CD4-positive, alpha-beta T cell treated with Interleukin-10 for 1 hour (primary cell): ENCODE measurements at places on chromosomes 7 and 10.

GRCh38 chr10:87873656-87874055 lies 10.2 kb downstream of the PTEN start:
- DNase-seq = no peak

GRCh38 chr7:130361681-130362080 lies 17.1 kb downstream of the CPA5 start:
- no peak for DNase-seq

DNA sequence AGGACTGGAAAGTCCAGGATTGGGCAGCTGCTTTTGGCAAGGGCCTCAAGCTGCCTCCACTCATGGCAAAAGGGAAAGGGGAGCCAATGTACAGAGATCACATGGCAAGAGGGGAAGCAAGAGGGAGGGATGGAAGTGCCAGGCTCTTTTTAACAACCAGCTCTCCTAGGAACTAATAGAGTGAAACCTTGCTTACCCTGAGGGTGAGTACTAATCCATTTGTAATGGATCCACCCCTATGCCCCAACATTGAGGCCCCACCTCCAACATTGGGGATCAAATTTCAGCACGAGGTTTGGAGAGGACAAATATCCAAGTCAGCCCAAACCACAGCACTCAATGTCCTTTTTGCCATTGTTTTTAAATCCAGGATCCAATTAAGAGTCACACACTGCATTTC lies 12.5 kb downstream of the HABP2 start:
- no peak for DNase-seq

- no peak for DNase-seq
Observed at GRCh38 chr10:4337563-4337962, 488.4 kb upstream of the AKR1E2 start.

DNA sequence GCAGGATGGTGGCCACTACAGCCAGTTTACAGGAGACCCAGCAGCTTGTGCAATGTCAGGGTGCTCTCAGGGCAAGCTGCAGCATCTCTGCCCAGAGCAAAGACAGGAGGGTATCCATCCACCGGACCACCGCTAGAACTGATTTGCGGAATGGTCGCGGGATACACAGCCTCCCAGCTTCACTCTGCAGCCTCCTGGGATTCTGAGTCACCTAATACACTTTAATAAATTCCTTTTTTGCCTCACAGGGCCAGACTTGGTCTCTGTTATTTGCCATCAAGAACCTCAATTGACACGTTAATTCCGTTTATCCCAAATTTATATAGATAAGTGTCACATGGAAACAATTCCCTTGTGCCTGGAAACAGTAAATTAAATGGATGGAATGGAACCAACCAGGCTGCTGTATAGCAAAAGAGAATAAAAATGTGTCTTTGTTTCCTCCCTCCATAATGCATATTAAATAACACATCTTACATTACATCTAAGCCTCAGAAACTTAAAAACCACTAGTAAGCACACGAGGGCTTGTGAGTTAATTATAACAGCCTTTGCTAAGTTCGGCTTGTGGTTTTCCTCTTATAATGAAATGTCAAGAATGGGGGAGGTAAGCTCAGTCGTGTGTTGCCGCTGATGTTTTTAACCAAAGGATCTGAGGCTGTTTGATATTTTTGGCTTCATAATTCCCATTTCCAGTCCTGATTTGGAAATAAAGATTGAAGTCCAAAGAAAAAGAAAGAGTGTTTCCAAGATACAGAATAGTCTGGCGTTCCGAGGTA lies 52.1 kb downstream of the ADRB1 start:
- peak; percentile 15 for DNase-seq

DNA sequence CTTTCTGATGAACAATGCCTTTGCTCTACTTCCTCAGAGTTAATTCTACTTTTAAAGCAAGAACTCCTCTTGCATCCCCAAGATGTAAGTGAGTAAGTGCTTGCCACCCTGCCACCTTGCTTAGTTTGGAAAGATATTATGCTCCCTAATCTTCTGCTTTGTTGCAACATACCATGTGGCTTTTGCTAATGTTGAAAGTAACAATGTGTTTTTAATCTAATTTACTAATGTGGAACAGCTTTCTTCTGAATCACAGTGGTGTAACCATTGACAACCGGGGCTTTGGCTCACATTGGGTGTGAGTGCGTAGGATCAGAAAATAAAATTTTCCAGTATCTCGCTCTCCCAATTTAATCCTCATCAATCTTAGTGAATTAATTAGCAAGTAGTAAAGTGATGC lies 254.1 kb upstream of the PTER start:
- no peak for DNase-seq

DNA sequence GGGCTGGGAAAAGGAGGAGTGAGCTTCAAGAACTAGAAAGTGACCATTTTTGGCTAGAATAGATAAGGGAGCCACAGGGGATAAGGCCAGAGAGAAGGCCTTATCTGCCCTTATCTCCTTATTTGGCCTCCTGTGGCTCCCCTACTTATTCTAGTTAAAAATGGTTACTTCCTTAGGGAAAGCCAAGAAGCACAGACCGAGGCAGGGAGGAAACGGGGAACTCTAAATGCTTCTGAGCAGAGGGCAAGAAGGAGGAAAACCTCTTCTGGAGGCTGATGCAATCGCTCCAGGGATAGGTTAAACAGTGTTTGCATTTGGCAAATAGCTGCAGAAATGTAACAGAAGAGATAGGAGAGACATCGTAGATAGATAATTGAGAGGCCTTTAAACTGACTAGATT lies 18.6 kb downstream of the NRP1 start:
- DNase-seq = no peak

DNA sequence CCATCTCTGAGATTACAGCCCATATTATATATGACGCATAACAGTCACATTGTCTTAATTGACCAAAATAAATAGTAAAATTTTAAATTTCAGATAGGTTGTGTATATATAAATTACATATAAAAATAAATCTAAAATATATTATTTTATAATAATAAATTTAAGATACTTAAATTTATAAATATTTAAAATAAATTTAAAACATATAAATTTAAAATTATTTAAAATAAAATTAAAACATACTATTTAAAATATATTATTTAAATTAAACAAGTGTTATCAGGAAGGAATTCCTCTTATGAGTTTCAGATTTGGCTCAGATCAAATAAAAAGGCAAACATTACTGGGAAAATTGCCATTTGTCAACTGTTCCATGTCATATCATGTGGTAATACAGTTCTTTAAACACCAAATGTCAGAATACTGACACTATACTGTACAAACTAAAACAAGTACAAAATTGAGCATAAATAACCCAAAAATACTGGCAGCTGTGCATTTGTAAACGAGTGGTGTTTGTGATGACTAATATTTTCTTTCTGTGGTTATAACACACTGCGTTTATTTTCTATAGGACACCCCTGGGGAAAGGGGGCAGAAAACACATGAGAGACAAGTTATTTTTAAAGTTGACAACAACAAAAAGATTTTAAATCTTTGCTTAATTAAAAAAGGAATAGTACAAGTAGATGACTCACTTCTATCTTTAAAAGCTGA lies 71.3 kb upstream of the DGKB start:
- no peak for DNase-seq

- DNase-seq = no peak
Observed at GRCh38 chr7:31955021-31955420, 115.2 kb downstream of the PDE1C start.

- no peak for DNase-seq
Observed at GRCh38 chr7:46034056-46034768, 113.1 kb upstream of the IGFBP3 start.

- DNase-seq = no peak
Observed at GRCh38 chr7:115429918-115430317, 508.0 kb downstream of the MDFIC start.

- DNase-seq = peak; percentile 73
Observed at GRCh38 chr7:3461923-3462322, 160.9 kb downstream of the SDK1 start.

DNA sequence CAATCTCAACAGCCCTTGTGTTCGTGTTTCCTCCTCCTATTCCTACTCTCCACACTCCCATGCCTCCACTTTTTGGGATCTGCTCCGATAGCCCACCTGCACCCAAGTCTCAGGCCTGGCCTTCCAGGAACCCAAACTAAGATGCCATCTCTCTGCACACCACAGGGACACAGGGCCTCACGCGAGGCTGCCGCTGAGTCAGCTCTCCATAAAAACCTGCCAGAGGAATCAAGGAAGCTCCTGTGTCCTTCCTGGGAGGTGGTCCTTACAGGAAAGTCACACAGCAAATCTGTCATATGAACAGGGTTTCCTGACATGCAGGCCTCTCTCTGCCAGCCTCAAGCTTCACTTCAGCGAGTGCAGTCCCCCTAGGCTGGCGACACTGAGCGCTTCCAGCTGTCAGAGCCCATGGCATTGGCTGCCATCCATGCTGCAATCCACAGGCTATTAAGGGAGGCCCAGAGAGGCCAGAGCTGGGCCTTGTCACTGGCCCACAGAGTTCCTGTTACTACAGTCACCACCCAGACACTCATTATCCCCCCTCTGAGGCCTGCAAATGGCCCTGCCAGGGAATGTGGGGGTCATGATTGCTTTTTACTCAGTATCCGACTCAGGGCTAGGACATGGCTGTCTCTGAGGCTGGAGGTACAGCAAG lies 151.4 kb downstream of the OAT start:
- DNase-seq = no peak

DNA sequence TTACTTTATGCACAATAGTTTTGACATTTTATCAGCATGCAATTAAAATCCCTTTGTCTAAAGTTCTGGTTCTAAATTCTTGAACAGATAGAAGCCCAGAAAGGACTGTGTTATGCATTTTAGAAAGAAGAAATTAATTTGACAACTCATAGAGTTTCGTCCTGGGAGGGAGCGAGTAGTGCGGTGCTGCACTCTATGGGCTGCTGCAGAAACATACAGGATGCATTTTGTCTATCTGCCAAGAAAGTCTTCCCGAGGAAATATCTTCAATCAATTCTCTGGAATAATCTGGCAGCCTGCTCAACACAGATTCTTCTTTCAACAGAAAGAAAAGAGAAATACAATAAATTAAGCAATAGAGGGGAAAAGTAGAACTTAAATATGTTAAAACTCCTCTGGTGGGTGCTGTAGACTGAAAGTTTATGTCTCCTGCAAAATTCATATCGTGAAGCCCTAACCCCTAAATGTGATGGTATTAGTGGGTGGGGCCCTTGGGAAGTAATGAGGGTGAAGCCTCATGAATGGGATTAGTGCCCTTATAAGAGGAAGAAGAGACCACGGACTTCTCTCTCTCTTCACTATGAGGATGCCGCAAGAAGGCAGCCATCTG lies 39.0 kb upstream of the IFRD1 start:
- DNase-seq = peak; percentile 24

- no peak for DNase-seq
Observed at GRCh38 chr7:122885583-122886356, 490 bp downstream of the CADPS2 start.

GRCh38 chr10:104304927-104305326 lies 33.3 kb downstream of the ITPRIP start:
- DNase-seq = no peak

- no peak for DNase-seq
Observed at GRCh38 chr10:34713875-34714274, 101.2 kb downstream of the PARD3 start.

- no peak for DNase-seq
Observed at GRCh38 chr10:126062131-126063032, 166.0 kb downstream of the FANK1 start.

DNA sequence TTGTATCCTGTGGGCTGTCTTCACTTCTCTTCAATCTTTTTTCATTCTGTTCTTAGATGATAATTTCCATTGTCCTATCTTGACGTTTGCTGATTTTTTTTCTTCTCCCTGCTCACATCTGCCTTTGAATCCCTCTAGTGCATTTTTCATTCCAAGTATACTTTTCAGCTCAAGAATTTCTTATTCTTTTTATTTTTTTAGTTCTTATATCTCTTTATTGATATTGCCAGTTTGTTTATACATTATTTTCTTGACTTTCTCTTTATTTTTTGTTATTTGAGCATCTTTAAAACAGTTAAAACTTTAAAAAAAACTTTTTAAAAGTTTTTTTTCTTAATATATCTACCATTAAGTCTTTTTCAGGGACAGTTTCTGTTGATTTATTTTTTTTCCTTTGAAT lies 100.9 kb downstream of the EXOC4 start:
- DNase-seq = no peak

- DNase-seq = no peak
Observed at GRCh38 chr7:128902761-128903585, 7.5 kb downstream of the KCP start.

- DNase-seq = no peak
Observed at GRCh38 chr7:73978661-73979563, 49.1 kb upstream of the ELN start.

DNA sequence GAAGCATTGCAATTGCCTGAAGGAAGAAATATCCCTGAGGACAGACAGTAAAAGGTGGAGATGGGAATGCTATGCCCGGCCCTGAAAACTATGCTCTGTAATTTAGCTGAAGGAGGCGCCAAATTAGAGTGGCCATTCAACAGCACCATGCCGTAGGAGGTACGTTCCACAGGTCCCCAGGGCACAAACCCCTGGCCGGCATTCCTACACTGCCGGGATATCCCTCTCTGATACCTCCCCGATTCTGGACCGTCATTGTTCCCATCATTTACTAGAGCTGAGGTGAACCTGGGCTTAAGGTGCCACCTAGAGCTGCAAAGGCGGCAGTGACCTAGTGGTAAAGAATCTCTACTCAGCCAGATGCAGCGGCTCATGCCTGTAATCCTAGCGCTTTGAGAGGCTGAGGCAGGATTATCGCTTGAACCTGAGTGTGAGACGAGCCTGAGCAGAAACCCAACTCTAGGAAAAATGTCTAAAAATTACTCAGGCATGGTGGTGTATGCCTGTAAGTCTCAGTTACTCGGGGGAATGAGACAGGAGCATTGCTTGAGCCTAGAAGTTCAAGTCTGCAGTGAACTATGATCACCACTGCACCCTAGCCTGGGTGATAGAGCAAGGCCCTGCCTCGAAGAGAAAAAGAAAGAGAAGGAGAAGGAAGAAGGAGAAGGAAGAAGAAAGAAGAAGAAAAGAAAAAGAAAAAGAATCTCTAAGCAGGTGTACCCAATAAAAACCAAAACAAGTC lies 53.0 kb upstream of the TNKS2 start:
- DNase-seq = no peak

- no peak for DNase-seq
Observed at GRCh38 chr10:129393812-129394211, 73.2 kb upstream of the MGMT start.

- DNase-seq = no peak
Observed at GRCh38 chr10:8233832-8234259, 179.4 kb downstream of the GATA3 start.
